Stimulated activated CD4-positive, alpha-beta T cell treated with anti-CD3 and anti-CD28 coated beads, Interleukin-2, amount 100 ng/mL, for 24 hours (primary cell): ENCODE measurements at places on chromosomes 13 and 19.

DNA sequence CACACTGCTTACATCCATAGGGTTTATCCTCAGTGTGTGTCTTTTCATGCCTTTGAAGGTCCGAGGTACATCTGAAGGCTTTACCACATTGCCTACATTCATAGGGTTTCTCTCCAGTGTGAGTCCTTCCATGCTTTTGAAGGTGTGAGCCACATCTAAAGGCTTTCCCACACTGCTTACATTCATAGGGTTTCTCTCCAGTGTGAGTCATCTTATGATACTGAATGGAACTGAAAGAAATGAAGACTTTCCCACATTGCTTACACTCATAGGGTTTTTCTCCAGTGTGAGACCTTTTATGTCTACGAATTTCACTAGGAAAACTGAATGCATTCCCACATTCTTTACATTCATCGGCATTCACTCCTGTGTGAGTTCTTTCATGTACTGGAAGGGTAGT, 7.1 kb downstream of the ZNF20 start:
- DNase-seq = no peak

GRCh38 chr13:23506807-23507291, 63.4 kb upstream of the TNFRSF19 start:
- no peak for DNase-seq

- DNase-seq = no peak
These were observed 43.3 kb downstream of the DLEU7 start for GRCh38 chr13:50800091-50800739.

DNA sequence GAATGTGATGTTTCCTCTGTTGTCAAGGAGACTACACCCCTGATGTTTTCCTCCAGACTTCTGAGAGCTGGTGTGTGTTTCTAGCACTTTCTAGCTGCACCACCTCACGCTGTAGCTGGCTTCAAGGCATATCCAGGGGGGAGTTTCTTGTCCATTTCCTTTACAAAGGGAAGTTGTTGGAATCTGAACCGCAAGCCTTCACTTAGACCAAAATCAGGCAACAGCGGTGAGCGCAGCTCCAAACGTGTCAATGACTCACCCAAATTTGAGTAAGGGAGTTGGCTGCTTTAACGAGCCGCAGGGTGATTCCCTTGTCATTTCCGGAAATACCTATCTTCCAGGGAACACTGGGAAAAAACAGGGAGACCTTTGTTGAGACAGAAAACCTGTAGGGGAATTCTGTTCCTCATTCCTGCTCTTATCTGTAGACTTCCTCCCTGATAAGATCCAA, 2.5 kb downstream of the LDLR start:
- DNase-seq = peak; percentile 48

- no peak for DNase-seq
These were observed 240.4 kb downstream of the DACH1 start for GRCh38 chr13:71626421-71627117.

DNA sequence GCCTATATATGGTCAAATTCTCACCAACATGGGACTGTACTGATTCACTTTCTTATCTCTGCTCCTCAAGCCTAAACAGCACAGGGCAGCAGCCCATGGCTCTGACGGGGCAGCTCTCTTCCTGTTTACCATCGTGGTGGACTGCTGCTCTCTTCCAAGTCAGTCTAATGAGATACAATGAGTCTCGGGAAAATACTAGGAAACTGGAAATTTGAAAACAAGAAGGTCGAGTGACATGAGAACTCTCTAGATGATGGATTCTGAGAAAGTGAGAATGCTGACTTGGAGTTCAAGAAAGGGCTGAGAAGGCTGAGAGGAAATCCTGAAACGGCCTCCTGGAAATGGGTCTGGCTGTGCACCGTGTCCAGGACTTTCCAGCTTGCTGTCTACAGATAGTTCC, 122.8 kb upstream of the ARGLU1 start:
- no peak for DNase-seq

DNA sequence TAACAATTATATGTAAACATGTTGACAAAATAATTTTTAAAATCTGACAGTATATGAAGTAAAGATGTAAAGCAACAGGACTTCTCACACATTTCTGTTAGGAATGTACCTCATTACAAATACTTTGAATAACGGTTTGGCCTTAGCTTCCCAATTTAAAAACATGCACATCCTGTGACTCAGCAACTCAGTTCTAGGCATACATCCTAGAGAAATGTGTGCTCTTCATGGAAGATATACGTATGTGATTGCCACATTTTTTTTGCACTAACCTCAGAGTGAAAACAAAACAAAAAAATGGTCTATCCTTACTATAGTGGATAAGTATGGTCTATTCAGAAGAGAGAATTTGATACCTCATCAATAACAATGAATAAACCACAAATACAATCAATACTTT, 314.6 kb downstream of the LIG4 start:
- DNase-seq = no peak

GRCh38 chr13:99967498-99967868, 4.1 kb downstream of the ZIC5 start:
- DNase-seq = no peak

DNA sequence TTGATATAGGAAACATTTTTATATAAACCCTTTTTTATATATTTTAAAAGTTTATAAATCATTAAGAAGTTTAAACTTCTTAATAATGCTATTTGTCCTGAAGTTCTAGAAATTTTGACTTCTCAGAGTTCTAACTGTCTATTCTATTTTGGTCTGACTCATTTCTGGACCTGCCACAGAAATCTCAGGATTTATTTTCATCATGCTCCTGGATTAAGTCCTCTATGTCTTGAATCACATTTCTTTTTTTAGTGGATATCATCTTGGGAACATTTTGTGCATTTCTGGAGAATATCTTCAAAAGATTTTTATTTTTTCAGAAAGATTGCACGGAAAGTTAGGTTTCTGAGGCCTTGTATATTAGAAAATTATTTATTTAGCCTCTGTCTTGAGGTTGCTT, 289.1 kb downstream of the NDFIP2 start:
- DNase-seq = no peak

DNA sequence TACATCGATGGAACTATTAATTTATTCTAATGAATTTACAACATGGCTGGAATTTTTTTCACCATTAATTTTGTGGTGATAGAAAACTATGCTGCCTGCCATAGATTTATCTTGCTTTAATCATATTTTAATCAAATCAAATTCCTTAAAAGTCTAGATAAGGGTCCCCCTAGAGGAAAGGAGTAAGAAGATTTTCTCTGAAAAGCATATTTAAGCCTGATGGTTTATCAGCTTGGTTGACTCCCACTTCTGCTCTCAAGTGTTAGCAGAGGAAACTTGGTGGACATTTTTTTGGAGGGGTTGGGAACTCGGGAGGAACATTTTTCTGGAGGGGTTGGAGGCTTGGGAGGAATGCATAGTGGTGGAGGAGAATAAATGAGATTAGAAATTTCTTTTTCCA, 253.3 kb downstream of the KCNRG start:
- no peak for DNase-seq

- no peak for DNase-seq
These were observed 202.9 kb downstream of the USP12 start for GRCh38 chr13:26968431-26969341.

DNA sequence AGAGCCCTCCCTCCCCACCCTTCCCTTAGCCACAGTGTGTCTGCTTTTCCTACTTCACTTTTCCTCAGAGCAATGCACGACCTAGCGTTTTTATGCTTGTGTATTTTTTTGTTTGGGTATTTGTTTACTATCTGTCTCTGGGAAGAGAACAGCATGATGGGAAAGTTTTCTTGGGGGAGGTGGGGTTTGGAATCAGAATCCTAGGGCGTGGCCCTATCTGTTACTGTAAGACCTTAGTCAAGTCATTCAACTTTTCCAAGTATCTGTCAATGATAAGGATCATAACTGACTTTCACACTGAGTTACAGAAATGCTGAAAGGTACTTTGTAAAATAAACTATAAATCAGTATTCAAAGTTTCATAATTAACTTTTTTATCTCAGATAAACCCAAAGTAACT, 146.3 kb upstream of the WASF3 start:
- no peak for DNase-seq

- DNase-seq = no peak
These were observed 19.0 kb downstream of the LTBP4 start for GRCh38 chr19:40620161-40620485.
